Kasumi-1 (cell line): ENCODE measurements at places on chromosomes 12 and 14.

DNA sequence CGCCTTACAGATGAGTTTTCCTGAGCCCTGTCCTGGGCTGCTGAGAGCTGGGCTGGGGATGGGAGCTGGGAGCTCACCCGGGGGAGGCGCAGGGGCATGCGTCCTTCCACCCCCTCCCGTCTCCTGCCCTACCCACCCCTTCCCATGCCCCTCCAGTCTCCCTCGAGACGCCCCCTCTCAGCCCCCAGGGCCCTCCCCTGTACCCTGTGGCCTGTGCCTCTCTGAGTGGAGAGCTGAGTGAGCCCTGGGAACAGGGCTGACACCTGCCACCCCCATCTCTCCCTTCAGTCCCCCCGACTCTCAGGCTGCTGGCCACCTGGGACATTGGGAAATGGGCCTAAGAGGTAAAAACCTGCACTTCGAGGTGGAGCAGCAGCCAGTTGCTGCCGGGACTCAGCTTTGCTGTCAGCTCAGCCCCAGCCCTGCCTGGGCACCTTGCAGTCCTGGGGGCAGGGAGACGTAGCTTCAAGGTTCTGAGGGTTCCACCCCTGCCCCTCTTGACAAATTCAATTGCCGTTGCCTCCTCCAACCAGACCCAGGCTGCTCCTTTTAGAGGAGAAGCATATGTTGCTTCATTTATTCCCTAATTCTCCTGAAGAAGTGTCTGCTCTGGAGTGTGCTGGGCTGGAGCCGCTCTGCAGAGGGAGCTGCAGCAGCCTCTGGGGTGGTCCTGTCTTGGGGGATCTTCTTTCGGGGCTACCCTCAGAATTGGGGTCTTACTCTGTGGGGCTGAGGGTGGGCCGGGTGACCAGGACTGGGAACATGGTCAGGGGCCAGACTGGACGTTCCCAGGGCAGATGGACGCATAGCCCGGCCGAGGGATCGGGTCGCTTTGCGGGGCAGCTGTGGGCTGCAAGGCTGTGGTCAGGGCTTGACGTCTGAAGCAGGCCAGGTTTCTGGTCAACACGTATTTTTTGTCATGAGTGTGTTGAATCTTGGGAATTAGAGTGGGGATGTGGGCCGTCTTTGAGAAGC, 141.4 kb downstream of the ADGRD1 start:
- no peak for DNase-seq

- no peak for DNase-seq
These were observed 62.0 kb upstream of the PNMA1 start for GRCh38 chr14:73776194-73776537.

- no peak for DNase-seq
These were observed 365.1 kb downstream of the ATP23 start for GRCh38 chr12:58306266-58307000.

DNA sequence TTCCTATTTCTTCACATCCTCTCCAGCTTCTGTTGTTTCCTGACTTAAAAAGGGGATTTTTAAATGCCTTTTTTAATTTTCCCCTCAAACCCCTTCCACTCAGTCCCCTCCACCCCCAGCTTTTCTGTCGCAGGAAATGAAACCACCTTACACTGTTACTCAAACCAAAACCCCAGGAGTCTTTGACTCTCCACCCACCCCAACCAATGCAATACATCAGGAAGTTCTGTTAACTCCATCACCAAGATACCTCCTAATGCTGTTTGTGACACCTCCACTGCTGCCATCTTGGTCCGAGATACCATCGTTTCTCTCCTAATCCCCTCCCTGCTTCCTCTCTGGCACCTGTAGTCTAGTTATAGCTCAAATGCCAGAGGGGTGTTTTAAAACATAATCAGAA, 25.4 kb upstream of the CPM start:
- DNase-seq = no peak

DNA sequence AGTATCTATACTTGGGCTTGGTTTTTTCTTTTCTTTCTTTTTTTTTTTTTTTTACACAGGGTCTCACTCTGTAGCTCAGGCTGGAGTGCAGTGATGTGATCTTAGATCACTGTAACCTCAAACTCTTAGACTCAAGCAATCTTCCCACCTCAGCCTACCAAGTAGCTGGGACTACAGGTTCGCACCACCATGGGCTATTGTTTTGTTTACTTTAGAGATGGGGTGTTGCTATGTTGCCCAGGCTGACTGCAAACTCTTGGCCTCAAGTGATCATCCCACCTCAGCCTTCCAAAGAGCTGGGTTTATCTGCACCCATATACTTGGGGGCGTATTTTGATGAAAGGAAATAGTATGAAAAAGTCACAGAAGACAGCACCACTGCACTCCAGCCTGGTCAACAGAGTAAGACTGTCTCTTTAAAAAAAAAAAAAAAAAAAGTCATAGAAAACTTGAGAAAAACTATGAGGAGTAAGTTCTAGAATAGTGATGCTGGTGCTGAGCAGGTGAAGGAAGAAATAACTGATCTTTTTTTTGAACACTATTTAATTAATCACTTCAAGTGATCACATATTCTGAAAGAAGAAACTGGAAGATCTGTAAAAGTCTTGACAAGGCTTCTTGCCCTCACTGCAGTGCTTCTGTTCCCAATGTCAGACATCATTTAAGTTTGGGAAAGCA, 53.8 kb upstream of the NPFF start:
- DNase-seq = no peak

GRCh38 chr12:48999371-49000131, at the start of gene DDN:
Gene DDN (minus strand): TSS chr12:48999375. CDS start chr12:48999287, 88 bp downstream.
- DNase-seq = peak; percentile 80

DNA sequence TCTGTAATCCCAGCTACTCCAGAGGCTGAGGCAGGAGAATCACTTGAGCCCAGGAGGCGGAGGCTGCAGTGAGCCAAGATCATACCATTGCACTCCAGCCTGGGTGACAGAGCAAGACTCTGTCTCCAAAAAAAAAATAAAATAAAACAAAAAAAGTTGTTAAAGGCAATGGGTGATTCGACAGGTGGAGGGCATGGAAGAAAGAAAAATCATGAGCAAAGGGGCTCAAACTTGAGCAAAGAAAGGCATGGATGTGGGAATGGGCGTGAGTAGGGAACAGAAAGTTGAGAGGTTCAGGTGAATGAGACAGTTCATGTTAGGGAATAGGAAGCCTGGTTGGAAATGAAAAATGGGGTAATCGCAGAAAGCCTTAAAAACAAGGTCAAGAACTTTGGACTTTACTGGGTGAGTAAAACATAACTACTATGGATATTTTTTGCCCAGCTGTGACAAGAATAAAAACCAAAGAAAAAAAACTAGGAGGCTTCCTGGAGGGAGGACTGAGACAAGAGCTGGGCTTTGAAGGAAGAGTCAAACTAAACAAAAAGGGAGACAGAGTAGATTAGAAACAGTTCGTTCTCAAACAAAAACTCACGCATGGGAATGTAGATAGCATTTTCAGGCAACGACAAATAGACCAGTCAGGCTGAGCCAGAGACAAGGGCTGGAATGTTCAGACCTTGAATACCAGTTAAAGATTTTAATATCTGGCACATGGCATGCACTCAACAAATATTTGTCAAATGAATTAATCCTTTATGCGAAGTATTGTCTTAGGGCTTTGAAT, 18.8 kb downstream of the PYM1 start:
- DNase-seq = no peak

DNA sequence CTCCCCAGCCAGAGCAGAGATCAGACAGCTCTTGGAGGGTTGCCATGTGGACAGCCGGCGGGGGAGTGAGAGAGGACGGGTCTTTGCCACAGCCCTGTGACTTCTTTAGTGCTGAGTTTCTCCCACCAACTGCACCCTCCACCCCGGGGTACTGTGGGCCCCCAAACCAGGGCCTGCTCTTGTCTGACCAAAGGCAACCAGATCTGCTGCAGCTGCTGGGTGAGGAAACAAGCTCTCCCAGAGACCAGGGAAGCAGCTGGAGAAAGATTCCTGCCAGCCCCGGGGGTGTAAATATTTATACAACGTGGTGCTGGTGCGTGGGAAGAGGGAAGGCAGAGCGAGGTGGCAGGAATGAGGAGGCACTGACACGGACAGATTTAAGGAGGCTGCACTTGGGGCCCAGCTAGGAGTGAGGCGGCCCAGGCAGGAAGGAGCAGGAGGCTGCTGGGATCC, 14.3 kb upstream of the ZFP36L1 start:
- peak; percentile 83 for DNase-seq

- DNase-seq = no peak
These were observed 67.9 kb upstream of the ESRRB start for GRCh38 chr14:76307786-76308780.

GRCh38 chr12:12819752-12820311, 6.7 kb downstream of the DDX47 start:
- DNase-seq = no peak

DNA sequence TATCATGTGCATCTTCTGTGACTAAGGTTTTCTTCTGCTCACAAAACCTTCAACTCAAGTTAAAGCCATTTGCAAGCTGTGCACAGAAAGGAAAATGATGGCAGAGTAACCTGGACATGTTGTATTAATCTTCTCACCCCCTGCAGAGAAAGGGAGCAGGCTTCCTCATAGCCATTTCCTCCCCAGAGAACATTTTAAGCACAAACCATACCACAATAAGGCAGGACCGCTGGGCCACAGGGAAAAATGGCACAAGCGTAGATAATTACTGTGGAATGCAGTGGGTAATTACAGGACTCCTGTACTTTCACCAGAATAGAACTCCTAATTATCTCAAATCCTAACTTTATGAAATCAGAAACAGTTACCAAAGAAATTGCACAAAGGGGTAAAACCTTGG, 215.7 kb downstream of the KIF21A start:
- DNase-seq = no peak

DNA sequence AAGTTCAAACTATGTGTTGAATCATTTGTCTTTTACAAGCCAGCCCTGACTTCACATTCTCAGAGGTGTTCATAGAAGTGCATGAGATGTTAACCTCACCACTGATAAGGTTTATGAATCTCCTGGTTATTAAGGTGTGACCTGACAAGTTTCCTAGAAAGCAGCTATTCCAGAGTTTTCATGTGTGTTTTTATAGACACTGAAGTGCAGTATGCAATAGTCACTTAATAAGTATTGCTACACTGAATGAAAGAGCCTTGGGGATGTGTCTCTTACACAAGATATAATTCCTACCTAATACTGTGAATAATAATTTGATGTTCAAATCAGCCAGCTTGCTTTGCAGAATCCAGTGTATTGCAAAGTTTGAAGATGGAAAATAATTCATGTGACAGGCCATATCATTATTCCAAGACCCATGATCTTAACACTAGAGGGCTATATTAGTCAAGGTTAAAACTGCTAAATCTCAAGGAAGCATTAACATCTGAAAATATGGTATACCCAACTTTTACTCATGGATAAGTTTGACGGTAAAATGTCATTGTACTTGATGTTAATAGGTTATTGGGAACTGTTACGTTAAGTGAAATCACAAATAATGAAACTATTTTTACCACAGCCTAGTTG, 13.0 kb downstream of the SLC25A3 start:
- peak; percentile 57 for DNase-seq

DNA sequence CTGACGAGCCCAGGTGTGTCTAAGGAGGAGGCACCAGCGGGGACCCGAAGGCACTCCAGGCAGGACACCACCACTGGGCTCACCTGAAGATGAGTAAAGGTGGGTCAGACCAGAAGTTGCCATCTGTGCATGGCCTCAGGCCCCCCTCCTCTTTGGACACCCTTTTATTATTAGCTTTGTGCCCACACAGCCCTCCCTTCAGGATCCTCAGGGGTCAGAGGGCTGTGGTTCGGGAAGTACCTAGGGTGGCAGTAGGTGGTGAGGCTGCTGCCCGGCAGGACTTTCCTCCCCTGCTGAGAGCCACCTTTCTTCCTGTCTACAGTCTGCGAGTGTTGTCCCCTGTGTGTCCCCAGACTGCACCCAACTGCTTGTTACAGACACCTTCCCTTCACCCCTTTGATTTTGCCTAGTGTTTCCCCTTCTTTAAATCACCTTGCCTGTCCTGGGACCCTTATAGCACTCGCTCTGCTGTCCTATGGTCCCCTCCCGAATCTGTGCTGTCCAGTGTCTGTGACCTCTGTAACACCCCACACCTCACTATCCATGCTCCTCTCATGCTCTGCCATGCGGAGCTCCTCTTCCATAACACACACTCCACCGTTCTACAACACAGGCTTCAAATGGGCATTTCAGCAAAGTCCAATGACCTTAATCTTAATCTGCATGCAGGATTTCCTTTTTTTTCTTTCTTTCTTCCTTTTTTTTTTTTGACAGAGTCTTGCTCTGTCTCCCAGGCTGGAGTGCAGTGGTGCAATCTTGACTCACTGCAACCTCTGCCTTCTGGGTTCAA, 25.7 kb downstream of the SOAT2 start:
- DNase-seq = no peak

DNA sequence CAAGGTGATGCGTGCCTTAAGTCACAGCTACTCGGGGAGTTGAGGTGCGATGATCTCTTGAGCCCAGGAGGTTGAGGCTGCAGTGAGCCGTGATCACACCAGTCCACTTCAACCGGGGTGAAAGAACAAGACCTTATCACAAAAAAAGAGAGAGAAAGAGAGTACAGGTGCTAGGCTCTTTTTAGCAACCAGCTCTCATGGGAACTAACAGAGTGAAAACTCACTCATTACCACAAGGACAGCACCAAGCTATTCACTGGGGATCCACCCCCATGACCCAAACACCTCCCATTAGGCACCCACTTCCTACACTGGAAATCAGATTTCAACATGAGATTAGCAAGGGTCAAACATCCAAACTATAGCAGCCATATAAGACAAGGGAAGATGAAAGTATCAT, 164.2 kb downstream of the NDUFA12 start:
- DNase-seq = no peak

DNA sequence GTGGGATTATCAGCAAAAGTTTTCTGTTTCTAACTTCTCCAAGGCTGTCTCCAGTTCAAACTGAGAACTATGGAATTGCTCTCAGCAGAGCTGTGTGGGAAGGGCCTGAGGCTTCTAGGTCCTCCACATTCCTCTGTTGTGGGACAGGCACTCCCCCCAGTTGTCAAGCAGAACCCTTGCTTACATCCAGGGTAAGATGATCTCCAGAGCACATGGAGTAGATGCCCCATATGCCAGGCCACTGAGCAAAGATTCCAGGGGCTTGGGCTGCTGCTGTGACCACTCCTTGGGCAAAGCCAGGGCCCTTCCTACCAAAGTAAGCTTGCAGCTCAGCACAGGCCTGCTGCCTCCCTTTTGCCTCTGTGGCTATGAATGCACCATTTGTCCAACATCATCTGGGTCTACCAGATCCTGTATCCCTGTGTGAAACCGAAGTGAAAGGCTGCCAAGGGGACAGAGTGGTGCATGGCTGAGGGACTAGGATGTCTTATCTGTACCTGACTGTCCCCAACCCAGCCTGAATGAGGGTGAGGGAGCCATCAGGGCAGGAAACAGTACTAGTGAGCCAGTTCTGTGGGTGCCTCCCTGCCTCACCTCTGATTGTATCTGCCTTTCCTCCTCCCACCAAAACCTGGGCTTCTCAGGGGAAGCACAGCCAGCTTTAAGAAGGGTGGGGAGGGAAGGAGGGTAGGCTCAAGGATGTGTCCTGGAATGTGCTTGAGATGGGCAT, 13.1 kb upstream of the ESPL1 start:
- no peak for DNase-seq

- DNase-seq = peak; percentile 9
These were observed 23.8 kb upstream of the LRTM2 start for GRCh38 chr12:1796515-1797010.
